ENCODE measurements at places on chromosomes 1 and 21.

- no peak for DNase-seq
Measured at GRCh38 chr1:180863158-180863775, 49.4 kb upstream of the KIAA1614 start.

DNA sequence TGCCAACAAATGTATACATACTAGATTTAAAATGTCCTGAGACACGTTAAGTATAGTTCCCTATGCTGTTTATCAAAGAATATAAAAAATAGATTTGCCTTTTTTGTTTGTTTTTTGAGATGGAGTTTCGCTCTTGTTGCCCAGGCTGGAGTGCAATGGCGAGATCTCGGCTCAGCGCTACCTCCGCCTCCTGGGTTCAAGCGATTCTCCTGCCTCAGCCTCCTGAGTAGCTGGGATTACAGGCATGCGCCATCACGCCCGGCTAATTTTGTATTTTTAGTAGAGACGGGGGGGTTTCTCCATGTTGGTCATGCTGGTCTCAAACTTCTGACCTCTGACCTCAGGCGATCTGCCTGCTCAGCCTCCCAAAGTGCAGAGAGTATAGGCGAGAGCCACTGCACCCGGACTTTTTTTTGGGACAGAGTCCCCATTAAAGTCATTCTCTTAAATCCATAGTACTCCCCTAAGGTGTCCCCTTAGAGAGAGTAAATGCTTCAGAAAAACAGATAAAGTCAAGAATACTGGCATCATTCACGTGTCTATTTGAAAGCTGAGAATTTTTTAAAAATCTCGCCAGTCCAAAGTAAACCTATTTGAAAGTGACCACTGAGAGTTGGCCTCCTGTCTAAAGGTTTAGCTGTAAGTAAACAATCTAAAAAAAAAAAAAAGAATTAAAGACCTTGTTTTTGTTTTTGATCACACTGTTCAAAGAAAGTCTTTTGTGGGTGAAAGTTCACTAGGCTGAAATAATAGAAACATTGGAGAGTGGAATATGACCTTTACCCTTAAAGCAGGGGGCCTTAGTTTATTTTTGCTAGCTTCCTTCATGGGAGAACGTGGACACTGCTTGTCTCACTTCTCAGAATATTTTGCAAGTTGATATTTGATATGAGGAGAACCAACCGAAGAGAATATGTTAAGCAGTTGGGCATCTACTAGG, 48.0 kb upstream of the SLC16A1 start:
- no peak for DNase-seq

DNA sequence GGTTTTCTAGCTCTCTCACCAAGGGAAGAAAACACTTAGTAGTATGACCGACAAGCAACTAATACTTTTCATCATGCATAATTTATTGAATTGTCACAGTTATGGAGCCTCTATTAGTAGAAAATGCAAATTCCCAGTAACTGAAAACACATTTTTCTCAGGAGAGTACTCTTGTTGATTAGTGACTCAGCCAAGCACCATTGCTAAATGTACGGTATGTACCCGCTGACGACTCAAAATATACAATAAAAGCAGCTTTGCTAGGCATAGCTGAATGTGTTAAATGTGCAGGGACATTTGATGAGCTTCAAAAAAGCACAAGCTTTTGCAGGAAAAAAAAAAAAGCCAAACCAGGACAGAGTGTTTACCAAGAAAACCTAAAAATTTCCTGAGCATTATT, 63.9 kb downstream of the WDR64 start:
- DNase-seq = no peak

DNA sequence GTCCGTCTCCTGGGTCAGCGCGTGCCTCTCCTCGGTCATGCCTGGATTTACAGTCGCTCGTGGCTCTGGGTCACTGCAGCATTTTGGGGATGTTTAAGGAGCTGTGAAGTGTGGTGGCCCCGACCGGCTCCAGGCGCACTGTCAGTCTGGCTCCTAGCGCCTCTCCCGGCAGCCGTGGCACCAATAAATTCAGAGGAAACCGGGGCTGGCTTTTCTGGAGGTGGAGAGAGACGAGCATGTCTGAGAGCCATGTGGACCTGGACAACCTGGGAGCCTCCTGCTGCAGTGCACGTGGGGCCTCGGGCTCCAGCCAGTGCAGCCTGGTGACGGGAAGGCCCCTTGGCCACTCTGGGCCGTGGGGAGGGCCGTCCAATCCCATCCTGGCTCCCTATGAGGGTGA, 17.1 kb downstream of the PLCH2 start:
- no peak for DNase-seq

DNA sequence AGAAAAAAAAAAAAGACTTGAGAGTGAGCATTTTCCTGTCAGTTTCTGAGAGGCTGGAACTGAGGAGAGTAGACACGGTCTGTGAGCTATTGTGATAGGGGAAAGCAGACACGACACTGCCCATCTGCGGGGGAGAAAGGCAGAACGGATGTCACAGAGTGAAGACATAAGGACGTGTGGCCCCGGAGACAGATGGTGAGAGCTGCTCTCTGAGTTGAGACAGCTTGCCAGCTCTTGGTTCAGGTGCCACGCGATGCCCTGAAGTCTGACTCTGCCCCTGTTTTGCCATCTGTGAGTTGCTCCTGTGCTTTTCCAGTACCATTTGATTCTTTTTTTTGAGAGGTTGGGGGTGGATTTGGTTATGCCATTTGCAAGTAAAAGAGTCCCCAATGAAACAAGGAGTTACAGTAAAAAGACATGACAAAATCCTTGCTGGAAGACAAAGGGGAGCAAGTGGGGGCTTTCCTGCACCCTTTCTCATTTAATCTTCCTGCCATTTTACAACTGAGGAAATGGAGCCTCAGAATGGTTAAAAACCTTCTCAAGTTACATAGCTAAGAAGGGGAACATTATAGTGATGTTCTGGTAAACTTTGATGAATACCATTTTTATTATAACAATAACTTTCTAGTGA, 128.9 kb upstream of the DNAH14 start:
- DNase-seq = no peak

GRCh38 chr1:67299296-67299695, 8.4 kb upstream of the IL12RB2 start:
- DNase-seq = no peak

Measured in GM19239 (cell line).